Heart left ventricle (tissue), 16 donors: ENCODE measurements at places on chromosomes 5 and 9.

- no peak for DNase-seq
Measured at GRCh38 chr5:26427281-26427680, 611.1 kb downstream of the CDH9 start.

- no peak for DNase-seq
Measured at GRCh38 chr9:5559659-5560058, 49.3 kb downstream of the PDCD1LG2 start.

DNA sequence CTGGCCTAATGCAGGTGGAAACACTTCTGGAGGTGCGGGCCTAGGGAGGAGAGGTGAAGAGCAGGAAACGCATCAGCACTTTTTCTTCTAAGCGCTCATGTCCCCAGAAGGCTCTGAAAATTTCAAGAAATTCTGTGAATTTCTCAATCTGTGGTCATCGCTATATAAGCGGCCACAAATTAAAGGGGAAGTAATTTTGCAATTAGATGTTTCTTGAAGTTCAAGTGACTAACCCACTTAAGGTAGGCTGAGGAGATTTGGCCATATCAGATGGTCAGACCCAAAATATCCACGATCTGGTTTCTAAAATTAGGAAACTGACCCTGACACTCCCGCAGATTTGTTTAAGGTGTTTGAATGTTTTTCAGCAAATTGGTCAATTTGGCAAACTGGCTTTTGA is 16.6 kb upstream of the HMGCR start:
- no peak for DNase-seq

DNA sequence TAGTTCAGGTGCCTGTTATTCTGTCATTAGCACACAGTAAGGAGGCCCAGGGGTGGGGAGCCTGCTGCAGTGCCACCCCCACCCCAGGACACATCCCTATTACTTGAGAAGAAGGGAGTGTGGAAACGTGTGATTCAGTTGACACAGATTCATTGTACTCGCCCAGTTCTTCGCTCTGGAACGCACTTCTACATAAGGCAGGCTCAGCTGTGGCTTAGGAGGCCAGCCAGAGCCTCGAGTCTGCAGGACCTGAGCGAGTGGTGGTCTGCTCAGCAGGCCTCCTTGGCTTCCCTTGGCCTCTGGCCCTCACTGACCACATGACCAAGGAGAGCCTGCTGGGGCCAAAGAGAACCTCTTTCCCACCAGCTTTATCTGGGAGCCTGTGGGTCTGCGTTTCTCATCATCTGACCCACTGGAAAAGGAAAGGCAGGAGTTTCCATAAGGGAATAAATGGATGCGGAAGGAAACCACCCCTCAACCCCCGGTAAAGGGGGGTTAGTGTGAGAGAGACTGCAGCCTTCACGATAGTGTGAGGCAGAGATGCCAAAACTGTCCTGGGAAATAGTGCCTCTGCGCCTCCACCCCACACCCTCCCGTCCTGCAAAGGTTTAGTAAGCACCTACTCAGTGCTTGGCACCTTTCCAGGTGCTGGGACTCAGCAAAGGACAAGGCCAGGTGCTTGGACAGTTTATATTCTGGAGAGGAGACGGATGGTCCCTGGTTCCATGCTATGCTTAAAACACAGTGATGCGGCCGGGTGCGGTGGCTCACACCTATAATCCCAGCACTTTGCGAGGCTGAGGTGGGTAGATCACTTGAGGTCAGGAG is 73.7 kb downstream of the PPARGC1B start:
- DNase-seq: peak; percentile 80

DNA sequence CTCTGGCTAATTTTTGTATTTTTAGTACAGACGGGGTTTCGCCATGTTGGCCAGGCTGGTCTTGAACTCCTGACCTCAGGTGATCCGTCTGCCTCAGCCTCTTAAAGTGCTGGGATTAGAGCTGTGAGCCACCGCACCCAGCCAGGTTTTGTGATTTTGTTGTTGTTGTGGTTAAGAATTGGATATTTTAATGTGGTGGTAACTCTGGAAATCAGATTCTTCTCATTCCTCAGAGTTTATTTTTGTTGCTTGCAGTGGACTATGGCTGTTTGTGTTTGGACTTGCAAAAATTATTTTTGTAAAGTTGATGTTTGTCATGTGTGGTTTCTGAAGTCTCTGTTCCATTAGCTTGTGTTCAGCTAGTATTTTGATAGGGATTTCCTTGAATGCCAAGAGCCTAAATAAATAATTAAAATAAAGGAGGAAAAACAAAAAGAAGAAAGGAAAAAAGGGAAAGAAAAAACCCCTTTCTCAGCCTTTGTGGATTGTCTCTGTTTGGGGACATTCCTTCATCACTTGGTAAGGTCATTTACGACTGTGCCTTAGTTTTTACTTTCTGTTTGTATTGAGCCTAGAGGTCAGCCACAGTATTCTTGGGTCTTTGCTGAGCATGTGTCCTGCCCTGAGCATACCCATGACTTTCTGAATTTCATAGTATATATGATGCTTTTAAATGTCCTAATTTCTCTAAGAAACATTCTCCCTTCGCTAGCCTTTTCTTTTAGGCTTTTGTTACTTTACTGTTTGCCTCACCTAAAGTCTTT is 37.3 kb downstream of the PBX3 start:
- DNase-seq: no peak
